ENCODE measurements at places on chromosomes 13 and 19.

GRCh38 chr13:67416047-67416925 lies 186.2 kb upstream of the PCDH9 start:
- peak; percentile 43 for DNase-seq

GRCh38 chr19:10201176-10201575 lies 6.4 kb upstream of the DNMT1 start:
- no peak for DNase-seq

DNA sequence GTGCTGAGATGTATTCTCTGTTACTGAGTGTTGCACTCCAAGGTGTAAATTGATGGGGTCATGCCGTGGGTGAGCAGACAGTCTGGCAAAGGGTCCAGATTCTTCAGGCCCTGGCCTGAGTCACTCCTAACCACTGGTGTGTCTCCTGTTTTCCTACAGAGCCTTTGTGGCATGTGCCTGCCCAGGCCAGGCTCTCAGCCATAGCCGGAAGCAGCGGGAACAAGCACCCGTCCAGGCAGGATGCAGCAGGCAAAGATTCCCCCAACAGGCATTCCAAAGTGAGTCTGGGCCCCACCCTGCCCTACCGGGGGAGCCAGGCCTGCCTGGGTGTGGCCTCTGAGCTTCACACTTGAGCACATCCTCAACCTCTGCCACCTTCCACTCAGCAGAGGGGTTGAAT lies 61.9 kb downstream of the DPF1 start:
- DNase-seq = no peak

GRCh38 chr19:8392017-8392591 lies 1.9 kb downstream of the RAB11B start:
- peak; percentile 76 for DNase-seq

DNA sequence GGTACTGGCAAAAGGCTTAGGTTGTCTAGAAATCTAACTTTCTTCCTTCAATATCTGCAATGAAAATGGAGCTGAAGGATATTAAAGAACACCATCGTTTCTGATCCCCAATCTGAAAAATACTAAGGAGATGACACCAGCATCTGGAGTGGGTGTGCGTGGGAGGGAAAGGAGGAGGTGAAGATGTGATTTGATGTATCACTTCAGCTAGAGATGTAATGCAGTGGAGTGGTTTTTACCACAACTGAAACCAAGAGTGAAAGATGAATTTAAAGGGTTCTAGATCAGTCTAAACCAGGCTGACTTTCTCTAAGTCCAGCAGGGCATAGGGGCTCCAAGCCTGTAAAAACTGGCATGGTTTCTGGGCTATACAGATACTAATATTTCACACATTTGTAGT lies 148.4 kb downstream of the AKAP11 start:
- DNase-seq = no peak

DNA sequence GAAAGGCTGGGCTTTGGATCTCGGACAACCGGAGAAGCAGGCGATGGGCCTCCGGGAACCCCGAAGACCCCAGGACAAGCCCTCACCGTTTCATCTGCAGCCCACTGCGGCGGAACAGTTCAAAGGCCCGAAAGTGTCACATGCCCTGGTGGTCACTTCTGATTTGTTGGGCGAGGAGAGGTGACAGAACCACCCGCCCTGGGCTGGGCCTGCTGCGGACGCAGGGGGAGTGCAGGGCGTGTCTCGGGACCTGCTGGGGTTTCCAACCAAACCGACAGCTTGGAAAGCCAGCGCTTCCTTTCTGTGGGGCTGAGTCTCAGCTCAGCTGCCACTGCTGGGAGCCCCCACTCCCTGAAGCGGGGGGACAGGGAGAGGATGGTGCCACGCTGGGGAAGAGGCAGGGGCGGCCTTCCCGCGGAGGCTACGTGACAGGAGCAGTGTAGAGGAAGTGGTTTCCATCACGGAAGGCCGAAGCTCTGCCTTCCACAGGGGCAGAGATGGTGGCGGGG lies 22.8 kb upstream of the ZBTB7A start:
- DNase-seq = peak; percentile 71

DNA sequence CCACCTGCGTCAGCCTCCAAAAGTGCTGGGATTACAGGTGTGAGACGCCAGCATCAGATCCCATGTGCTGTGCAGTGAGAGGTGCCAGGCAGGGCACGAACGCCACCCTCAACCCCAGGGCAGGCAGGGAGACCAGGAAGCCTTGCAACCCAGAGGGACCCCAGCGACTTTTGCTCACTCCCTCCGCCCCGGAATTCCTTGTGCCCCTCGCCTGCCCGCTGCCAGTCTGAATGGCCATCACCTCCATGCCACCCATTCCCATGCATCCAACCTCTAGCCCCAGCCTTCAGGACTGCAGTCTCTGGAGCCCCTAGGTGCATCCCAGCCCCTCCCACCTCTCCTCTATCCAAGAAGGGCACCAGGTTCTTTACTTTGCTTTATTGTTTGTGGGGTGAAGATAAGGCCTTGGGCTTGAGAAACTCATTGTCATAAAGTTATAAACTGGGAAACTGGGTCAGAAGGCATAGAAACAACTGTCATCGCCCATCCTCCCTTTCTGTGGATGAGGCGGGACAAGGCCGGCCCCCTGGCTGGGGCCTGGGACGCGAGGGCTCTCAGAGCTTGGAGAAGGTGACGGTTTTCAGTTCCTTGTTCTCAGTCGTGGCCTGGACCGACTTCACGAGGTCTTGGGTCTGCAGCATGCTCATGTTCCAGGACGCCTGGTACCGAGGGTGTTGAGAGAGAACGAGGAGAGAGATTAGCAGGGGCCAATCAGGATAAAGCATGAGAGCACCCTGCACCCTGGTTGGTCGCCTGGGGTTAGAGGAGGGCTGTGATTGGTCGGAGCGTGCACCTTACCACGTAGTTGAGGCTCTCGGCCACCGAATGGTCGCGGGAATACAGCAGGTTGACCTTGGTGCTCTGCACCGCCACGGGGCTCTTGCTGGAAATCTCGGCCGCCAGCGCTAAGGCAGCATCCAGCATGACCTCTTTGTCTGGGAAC lies 2.6 kb upstream of the LGALS4 start:
- no peak for DNase-seq

DNA sequence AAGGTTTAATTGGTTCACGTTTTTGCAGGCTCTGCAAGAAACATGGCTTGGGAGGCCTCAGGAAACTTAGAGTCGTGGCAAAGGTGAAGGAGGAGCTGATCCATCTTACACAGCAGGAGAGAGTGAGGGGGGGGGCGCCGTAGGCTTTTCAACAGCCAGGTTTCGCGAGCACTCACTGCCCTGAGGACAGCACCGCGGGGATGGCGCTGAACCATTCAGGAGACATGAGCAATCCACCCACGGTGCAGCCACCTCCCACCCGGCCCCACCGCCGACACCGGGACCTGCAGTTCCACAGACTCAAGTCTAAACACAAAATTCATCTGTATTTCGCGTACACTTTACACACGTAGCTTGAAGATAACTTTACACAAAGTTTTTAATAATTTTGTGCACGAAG lies 73.6 kb downstream of the KDM4B start:
- no peak for DNase-seq

- no peak for DNase-seq
Measured at GRCh38 chr19:34260771-34261173, 6.4 kb downstream of the GARRE1 start.

GRCh38 chr13:112575675-112576074 lies 12.3 kb downstream of the TUBGCP3 start:
- DNase-seq = no peak

DNA sequence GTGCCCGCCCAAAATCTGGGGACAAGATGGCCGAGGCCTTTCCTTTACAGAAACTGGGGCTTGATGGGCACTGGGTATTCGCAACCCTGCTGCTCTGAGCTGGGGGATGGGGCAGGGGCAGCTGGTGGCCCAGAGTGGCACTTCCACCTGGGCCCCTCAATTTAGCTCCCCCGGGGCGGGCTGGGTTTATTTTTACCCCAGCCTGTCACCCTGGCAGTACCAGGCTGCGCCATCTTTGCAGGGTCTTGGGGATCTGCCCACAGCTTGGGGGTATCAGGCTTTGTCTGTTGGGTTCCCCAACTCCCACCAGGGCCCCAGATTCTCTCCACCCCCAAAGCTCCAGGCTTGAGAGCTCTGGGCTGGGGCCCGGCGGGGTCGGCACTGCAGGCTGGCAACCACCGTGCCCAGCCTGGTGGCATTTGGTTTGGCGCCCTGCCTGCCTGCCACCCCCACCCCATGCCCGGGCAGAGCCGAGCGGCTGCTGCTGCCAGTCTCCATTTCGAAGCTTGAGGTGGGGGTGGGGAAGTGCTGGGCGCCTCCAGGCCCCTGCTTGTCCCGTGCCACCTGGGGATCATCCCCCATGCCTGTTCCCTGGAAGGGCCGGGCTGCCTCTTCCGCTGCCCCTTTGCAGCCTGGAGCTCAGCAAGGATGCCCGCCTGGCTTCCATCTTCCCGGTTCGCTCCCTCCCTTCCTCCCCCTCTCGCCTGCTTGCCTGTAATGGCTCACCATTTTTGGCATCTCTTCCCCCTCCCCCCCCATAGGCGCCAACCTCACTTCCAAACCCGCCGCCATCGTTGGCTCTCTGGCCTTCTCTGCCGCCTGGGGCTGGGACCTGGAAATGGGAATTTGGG lies 11.4 kb downstream of the NFIX start:
- DNase-seq = no peak

GRCh38 chr13:109968876-109969577 lies 182.6 kb upstream of the IRS2 start:
- no peak for DNase-seq
